ENCODE measurements at places on chromosomes 12 and 14.

- DNase-seq, result no peak
Observed at GRCh38 chr12:118982984-118983761, 1.8 kb downstream of the SRRM4 start.

- no peak for DNase-seq
Observed at GRCh38 chr12:130086248-130086647, 76.0 kb upstream of the FZD10 start.

GRCh38 chr14:51783765-51784164, 76.6 kb upstream of the GNG2 start:
- no peak for DNase-seq

DNA sequence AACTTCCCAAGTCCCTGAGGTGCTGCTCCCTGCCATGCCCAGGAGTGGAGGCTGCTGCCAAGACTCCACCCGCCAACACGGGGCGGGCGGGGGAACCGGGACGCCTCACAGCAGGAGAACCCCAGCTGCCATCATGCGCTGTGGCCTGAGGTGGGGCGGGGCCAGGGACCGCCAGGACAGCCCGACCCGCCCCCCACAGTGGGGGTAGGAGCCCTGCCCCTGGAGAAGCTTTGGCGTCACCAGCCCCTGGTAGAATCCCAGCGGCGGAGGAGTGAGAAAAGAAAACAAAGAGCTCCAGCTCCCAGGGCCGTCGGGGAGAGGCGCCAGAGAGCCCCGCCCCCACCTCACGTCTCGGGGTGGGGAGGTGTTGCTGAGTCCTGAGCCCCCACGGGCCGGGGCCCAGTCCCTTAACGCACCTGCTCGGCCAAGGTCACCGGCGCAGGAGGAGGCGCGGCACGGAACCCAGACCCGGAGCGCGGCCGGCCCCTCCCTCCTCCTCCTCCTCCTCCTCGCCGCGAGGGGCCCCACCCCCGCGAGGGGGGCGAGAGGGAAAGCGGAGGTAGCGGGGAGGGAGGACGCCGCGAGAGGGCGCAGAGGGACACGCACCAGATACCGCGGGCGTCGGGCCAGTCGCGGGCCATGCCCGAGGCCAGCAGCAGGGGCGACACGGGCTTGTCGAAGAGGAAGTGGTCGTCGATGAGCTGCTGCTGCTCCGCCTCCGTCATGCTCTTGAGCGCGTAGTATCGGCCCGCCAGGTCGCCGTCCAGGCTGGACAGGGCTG, 1.8 kb downstream of the CKB start:
- no peak for DNase-seq

DNA sequence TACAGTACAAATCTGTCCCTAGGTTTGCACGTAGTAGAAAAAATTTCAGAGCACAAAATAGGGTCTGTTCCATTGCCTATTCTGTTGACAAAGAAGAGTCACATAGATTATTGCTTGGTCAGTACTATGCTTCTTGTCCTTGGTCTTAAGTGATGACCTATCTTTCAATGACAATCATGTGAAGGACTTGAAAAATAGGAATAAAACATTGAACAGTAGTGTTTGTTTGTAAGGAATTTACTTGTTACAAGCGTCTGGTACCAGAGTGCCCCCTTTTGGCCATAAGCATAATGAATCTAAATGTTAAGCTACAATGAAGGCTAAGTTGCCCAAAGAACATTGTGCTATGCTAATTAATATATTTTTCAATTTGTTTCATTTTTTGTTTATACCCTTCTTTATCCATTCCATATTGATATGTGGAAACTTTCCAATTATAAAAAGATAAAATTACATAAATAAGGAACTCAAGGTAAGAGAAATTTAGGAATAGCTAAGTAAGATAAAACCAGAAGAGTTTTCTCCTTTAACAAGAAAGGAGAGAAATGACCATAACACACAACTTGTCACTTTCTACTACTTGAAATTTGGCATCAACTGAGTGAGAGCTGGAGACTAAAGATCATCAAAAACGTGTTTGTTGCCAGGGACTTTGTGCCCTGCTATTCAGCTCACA, 204.7 kb downstream of the EPS8 start:
- peak; percentile 40 for DNase-seq
